Anterior cingulate cortex (tissue), 58 donors: ENCODE measurements at places on chromosomes 1 and 21.

DNA sequence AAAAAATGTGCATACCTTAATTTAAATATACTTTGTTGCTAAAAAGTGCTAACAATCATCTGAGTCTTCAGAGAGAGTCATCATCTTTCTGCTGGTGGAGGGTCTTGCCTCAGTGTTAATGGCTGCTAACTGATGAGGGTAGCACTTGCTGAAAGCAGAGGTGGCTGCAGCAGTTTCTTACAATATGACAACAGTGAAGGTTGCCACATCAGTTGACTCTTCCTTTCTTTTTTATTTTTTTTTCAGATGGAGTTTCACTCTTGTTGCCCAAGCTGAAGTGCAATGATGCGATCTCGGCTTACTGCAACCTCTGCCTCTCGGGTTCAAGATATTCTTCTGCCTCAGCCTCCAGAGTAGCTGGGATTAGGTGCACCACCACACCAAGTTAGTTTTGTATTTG lies 2.6 kb upstream of the CFAP45 start:
- no peak for DNase-seq

- no peak for DNase-seq
These were observed 60.3 kb downstream of the PGBD5 start for GRCh38 chr1:230365723-230366307.

DNA sequence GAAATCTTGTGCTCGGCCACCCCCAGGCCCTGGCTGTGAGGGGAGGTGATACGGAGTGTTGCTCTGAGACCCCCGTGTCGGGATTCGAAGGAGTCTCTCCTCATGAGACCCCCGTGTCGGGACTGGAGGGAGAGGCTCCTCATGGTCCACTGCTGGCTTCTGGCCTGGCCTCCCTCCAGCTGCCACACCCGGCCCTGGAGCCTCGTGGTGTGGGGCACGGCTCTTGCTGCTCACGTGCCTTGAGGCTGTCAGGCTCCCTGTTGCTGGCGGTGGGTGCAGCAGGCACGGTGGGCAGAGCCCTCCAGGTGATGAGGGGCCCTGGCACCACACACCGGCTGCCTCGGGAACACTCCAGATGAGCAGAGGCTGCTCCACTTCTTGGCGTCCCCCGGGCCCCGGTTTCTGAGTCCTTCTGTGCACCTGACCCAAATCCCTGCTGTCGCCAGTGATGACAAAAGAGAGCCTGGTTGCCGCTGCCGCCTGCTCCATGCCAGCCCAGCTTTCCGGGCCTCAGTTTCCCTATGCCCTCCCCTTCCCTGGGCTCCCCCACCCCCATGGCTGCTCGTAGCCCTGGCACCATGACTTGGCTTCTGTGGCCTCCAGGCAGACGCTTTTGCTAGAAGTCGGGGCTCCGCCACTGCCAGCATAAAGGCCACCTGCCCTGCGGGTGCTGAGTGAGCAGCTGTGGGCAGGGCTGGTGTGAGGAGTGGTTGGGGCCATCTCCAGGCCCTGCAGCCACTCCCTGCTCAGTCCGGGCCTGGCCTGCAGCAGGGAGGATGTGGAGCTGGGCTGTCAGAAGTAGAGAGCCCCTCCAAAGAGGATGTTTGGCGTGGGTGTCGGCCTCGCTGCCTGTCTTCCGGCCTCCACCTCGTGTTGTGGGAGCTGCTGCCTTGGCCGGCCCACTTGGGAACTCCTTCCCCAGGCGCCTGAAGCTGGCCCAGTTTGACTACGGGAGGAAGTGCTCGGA lies 11.8 kb downstream of the TMEM240 start:
- DNase-seq = no peak

- DNase-seq = no peak
These were observed 1.1 kb downstream of the GFI1 start for GRCh38 chr1:92485381-92486250.

DNA sequence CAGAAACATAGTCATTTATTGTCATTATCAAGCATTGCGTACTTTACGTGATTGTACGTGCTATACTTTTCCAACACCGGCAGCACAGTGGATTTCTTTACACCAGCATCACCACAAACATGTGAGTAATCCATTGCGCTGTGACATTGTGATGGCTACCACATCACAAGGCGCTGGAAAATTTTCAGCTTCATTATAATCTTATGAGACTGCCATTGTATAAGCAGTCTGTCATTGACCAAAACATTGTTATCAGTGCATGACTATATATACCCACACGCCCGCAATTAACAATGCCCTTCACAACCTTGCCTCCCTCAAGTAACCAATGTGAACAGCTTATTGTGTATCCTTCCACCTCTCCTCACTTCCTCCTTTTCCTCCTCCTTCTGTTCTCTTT lies 137.6 kb downstream of the ZZZ3 start:
- DNase-seq = no peak

DNA sequence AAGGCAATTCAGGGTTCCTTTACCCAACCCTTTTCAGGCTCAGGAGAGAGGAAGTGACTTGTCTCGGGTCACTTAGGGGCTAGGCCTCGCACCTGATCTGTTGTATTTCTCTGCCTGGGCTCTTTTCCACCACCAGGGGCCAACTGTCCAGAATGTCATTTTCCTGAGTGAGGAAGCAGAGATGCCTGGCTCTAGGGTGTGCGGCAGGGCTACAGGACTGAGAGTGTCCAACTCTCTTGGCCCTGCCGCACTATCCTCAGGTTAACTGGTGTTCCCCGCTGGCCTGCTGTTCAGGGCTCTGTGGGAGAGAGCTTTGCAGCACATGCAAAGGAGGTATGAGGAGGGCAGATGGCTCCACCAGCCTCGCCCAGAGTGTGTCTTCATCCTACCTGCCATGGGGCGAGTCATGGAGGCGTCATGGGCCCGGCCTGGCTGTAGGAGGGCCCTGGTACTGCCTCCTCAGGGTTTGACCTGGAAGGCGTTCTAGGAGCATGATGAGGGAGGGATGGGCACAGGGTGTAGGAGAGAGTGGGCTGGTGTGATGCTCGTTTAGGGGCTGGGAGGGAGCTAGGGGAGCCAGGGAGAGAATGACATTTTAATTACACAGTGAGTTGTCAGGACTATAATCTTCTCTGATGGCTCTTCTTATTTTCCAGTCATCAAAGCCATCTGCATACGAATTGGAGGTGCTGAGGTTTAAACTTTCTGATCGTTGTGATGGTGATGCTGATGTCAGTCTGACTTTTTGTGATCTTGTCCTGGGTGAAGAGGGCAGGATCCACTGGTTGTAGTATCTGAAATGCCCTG lies 128.3 kb downstream of the NOS1AP start:
- no peak for DNase-seq

DNA sequence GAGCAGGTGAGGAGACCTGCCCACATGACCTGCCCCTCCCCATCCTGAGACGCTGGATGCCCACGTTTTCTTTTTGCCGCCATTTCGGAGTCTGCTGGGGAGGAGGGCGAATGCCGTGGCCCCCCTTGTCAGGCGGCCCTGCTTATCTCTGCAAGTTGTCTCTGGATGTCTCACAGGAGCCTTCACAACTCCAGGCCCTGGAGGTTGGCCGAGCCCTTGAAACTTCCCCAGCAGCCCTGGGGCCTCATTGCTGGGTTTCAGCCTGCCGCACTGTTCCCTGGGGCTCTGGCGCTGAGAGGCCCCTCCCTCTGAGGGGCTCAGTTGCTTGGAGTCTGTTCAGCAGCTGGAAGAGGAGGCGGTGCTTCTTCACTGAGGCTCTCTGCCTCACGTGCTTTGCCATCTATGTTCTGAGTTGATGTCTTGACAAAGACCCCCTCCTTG lies 29.8 kb upstream of the ZBTB21 start:
- no peak for DNase-seq

- no peak for DNase-seq
These were observed 135.7 kb upstream of the PROX1 start for GRCh38 chr1:213852107-213852506.

DNA sequence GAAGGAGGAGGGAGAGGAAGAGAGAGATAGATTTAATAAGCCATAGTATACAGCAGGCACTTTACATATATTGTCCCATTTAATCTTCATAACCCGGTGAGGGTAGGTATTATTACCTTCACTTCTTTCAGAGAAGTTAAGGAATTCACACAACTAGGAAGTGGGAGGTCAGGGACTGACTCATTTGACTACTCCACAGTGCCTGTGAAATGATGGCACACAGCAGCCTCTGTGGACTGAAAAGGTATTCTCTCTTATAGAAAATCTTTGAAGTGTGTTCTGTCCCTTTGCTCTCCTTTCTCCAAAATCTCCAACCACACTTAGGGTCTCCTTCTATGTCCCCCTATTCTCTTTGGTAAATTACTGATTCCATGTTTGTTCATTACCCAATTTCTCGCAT lies 23.9 kb downstream of the PALMD start:
- DNase-seq = no peak
